ENCODE measurements at places on chromosomes 4 and X. TPM values are rescaled to one million over a fixed set of nuclear protein-coding genes. Genes with fewer than 3 reads are reported as not detected.

GRCh38 chr4:150852216-150852615, 162.9 kb downstream of the LRBA start:
- DNase-seq = no peak

PPP1R2C gene
- total RNA-seq = not detected

POU3F4 gene
- total RNA-seq = not detected

HPSE gene
- 0.43 TPM for total RNA-seq

HPGDS gene
- total RNA-seq = not detected

TAB3 gene
- total RNA-seq = 11.3 TPM

- no peak for DNase-seq
Measured at GRCh38 chrX:142096253-142096652, 108.8 kb downstream of the MAGEC2 start.

- DNase-seq = no peak
Measured at GRCh38 chr4:13543032-13543838, 1.1 kb downstream of the NKX3-2 start.

- no peak for DNase-seq
Measured at GRCh38 chr4:61400439-61401038, 200.4 kb downstream of the ADGRL3 start.

TCEAL6 gene
- total RNA-seq = not detected
